ENCODE measurements at places on chromosomes 11 and 22.

DNA sequence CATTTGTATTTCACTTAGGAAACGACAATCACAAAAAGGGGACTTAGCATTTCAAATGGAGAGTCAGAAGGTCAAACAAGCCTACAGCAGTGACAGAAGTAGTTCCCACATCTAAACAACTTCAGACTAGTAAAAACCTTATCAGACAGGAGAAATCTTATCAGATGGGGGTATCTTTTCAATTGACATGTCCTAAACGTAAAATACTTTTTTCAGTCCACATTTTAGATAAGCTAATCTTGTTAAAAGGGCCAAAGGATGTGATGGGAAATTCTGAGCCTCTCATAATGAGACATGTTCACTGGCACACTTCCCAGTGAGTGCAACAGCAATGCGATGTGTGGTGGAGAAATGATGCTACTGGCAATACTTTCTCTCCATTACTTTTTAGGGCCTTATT is 2.4 kb downstream of the MAPK1 start:
- DNase-seq: no peak

- DNase-seq: no peak
Measured at GRCh38 chr22:19516378-19517170, 7.6 kb downstream of the CLDN5 start.

- peak; percentile 36 for DNase-seq
Measured at GRCh38 chr22:44709881-44710392, 7.9 kb downstream of the PRR5 start.

- DNase-seq: no peak
Measured at GRCh38 chr22:46533070-46533833, 4.2 kb downstream of the CELSR1 start.

DNA sequence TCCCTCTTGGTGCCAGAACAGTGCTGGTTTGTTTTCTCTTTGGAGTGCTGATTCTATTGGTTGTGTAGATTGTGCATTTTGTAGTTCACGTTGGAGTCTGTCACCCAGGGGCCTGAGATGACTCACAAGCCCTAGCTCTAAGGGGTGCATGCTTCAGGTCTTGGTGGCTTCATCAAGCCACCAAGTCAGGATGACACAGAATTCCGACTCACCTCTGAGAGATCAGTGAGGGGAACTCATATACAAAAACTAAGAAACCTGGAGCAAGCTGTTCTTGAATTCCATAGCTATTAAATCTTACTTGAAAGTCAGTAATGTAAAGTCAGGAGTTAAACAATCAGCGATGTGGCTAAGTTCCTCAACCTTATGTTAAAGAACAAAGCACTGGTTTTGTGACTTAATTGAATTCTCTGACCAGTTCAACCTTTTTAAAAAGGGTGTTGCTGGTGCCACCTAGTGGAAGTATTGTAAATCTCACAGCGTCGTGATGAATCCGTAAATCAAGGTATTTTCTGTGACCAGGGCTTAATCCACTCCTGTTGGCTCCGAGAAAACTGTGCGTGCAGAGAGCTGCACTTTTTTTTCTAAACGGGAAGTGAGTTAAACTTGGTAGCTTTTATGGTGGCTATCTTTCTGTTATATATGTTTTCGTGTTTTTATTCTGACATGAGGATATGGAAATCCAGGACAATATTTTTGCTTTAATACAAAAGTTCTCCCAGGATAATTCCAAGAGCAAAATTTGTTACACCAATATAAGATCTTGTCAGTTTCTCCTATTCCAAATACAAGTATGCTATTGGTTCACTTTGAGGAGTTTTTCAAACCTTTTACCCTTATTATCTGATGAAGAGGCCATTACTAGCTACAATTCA is 14.6 kb downstream of the MMP13 start:
- DNase-seq: no peak

- DNase-seq: no peak
Measured at GRCh38 chr22:25953919-25954318, 211.9 kb downstream of the MYO18B start.

GRCh38 chr11:125954123-125954944 is 8.5 kb downstream of the VSIG10L2 start:
- no peak for DNase-seq

DNA sequence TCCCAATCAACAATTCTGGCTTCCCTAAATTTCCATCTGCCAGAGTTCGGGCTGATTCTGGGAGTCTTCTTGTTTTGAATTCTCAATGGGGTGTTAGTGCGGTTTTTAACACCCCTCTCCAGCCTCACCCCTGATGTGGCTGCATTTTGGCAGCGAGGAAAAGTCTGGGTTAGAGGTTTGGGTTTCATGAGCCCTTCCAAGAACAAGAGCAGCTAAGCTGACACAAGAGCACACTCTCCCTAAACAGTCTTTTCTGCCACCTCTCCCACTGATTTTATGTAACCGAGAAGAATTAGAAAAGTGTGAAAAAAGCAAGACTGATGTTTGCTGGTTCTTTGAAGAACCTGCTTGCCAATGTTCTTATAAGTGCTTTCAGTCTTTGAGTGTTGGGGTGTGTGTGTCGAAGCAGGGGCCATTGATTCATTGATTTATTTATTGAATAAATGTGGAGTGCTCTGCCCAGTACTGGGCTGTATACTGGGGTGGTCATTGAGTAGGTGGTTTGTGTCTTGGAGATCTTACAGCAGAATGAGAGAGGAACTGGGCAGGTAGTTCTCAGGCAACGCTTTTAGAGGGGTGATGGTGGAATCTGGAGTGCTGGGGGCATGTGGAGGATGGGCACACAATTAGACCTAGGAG is 101.5 kb downstream of the TRAF6 start:
- DNase-seq: no peak

DNA sequence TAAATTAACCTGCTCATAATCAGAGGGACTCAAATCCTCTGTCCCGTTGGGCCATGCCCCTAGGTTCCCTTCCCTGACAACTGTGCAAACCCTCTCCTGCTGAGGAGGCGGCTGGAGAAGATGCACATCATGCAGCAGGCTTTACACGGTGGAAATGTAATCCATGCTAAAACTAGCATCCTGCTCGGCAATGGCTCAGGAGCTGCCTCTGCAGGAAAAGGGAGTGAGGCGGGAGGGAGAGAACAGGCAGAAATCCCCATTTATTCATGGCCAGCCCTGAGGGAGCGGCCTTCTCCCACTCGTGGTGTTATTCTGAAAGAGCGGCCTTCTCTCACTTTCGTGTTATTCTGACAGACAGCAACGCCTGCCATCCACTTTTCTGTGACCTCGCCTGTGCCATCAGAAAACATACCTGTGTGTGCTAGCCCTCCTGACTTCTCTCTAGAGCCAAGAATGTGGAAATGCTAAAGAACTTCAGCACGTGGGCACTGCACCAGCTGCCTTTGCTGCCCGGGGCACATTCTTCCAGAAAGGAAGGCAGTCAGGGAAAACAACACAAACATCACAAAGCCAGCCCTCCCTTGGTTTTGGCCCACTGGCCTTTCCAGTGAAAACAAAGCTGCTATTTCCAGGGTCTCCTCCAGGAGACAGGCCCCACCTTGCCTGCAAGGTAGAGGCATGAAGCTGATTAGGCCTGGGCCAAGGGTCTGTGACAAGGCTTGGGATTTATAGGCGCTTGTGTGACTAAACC is 62.9 kb upstream of the BID start:
- DNase-seq: no peak

DNA sequence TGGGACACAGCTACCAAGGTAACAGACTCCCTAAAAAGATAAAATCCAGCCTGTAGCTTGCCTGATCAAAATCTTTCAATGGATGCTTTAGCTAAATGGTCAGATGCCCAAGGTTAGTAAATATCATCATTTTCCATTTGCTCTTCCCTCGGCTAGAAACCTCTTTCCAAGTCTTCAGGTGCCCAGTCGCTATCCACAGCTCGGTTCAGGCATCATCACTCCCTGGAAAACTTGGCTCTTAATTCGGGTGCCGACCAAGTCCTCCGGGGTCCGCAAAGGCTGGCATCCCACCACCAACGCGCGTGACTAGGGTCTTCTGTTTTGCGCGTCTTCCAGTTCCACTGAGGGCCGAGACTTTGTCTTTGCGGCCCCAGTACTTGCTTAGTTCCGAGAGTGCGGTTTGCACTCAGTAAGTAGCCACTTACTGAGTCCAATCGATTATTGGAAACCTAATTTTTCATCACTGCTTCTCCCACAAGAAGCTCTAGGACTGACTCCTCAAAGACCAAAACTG is 44.3 kb downstream of the OR4D9 start:
- DNase-seq: no peak

- no peak for DNase-seq
Measured at GRCh38 chr11:23767576-23767975, 729.3 kb upstream of the LUZP2 start.

DNA sequence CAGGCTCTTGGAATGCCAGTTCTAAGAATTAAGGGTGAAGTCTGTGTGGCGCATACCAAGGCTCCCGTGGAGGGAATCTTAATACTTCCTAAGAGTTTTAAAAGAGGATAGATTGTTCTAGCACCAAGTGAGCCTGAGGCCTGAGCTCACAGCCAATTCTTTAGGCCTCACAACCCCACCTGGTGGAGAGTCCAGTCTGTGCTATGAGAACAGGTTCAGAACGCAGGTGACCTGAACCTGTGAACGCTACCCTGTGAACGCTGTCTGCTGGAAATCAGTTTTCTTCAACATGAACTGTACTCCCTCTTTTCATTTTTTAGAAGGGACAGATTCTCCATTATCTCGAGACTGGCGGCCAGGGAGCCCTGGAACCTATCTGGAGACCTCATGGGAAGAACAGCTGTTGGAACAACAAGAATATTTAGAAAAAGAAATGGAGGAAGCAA is 43.2 kb upstream of the DLAT start:
- no peak for DNase-seq

DNA sequence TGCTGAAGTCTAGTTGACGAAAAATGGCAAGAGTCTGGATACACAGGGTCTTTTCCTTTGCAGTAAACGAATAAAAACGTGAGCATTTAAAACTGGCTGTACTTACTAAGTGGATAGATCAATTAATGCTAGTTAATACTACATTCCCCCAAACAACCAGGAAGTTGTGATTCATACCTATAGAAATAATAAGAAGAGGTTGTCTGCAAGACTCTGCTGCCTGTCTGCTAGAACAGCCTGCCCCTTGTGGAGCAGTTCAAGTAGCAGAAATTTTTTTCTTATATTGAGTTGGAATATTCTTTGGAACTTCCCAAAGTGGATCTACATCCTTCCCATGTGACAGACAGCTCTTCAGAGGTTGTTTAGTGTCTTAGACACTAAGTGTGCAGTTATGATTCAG is 86.8 kb downstream of the TEAD1 start:
- no peak for DNase-seq

DNA sequence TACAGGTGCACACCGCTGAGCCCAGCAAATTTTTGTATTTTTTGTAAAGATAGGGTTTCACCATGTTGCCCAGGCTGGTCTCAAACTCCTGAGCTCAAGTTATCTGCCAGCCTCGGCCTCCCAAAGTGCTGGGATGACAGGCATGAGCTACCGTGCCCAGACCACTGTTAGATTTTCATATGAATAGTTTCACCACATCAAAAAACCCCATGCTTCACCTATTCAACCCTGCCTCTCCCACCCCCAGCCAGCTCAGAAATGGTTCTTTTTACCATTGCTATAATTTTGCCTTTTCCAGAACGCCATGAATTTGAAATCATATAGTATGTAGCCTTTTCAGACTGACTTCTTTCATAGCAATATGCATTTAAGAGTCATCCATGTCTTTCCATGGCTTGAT is 37.9 kb downstream of the CDPF1 start:
- no peak for DNase-seq

DNA sequence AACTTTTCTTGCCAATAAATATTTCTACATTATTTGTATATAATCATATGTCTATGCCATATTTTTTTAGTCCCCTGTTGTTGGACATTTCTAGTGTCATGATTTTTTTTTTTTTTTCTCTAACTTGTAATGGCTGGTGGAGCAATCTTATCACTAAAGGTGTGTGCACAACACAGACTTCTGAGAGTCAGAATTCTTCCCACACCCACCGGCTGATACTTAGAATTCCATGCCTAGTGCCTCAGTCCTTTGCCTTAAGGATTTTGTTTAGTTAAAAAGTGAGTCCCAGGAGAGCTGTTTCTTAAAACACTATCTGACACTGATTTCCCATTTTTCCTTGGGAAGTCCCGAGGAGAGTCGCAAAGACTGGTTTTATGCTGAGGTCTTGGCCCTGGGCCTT is 87.7 kb upstream of the BARX2 start:
- DNase-seq: no peak

DNA sequence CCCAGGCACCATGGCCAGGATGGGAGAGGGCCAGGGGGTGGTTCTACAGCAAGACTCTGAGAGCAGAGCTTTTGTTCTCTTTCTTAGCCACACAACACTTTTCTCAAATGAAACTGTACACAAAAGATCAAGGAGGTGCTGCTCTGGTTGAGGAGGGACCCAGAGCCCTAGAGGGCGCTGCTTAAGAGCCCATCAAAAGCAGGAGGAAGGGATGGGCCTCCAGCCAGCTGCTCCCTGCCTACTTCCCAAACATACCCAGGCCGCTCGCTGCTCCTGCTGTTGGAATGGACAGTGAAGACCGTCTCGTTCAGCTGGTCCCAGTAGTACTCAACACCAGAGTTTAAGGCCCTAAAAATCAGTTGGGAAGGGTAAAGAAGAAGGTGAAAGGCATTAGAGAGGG is 18.4 kb upstream of the CHRM4 start:
- no peak for DNase-seq

GRCh38 chr11:98136357-98136756 is 884.4 kb upstream of the CNTN5 start:
- DNase-seq: no peak

DNA sequence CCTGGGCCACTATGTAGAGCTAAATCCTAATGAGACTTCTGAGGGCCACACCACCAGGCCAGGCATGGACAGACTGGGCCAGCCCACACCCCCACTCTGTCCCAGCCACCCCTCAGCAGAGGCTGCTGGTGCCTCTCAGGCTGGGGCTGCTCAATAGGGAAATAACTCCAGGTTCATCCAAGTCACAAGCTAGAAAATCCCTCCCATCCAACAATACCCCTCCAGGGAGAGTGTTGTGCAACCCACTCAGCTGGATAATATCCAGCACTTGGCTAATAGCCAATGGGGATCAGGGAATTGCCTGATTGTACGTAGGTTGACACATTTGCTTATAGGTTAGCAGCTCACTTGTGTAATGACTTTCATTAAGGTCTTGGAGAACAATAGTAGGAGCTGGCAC is 64.1 kb upstream of the WNT11 start:
- no peak for DNase-seq

- no peak for DNase-seq
Measured at GRCh38 chr11:50155508-50155907, 122.8 kb downstream of the OR4C45 start.

DNA sequence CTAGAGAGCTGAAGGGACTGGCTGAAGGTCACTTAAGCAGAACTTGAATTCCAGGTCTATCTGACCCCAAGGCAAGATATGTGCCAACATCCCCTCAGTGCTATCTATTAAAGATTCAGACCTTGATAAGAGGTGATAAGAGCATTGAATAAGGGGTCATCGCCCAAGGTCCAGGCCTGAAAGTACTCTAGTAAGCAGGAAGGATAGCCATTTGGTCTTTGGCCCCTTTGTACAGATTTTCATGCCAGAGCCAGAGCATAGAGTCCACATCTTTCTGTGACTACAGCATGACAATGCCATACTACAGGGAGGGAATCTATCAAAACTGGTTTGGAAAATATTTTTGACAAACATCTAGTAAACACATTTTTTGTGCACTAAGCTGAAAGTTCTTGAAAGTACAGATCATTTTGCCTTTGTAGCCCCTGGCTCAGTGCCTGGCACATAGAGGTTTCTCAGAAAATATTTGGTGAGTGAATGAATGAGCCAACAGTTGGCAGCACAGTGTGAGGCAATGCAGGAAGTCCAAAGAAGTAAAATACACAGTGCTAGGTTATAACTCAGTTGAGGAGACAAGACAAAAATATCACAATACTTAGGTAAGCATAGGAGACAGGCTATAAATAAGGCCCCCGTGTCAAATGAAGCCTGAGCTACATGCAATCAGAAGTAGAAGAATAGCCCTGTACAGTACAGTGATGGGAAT is 15.1 kb upstream of the RRAS2 start:
- DNase-seq: no peak
